Pulmonary artery endothelial cell (primary cell): ENCODE measurements at places on chromosomes 4 and X. TPM values are rescaled to one million over a fixed set of nuclear protein-coding genes. Genes with fewer than 3 reads are reported as not detected.

GRCh38 chrX:3175659-3176438 lies 134.6 kb downstream of the ARSF start:
- no peak for DNase-seq

DNA sequence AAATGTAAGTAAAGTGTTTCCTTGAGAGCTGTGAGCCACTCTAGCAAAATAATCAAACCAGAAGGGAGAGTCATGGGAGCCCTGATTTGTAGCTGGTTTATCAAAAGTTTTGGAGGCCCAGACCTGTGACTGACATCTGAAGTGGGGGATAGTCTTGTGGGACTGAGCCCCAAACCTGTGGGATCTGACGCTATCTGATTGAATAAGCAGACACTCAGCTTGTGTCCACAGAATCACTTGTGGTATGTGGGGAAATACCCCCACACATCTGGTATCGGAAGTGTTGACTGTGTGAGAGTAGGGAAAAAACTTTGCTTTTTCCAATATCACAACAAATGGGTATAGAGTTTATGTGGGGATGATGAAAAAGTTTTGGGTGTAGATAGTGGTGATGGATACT lies 35.4 kb downstream of the FUNDC1 start:
- DNase-seq: no peak

- no peak for DNase-seq
Observed at GRCh38 chr4:79607979-79608378, 200.0 kb upstream of the GK2 start.

GRCh38 chr4:75634951-75635350 lies 4.6 kb upstream of the CDKL2 start:
- DNase-seq: no peak

- no peak for DNase-seq
Observed at GRCh38 chrX:54758114-54759055, 39.7 kb downstream of the ITIH6 start.

ZNF732 gene
- total RNA-seq: 0.86 and 1.1 TPM in 2 replicates

- DNase-seq: no peak
Observed at GRCh38 chr4:39613093-39613656, 25.5 kb downstream of the SMIM14 start.

DNA sequence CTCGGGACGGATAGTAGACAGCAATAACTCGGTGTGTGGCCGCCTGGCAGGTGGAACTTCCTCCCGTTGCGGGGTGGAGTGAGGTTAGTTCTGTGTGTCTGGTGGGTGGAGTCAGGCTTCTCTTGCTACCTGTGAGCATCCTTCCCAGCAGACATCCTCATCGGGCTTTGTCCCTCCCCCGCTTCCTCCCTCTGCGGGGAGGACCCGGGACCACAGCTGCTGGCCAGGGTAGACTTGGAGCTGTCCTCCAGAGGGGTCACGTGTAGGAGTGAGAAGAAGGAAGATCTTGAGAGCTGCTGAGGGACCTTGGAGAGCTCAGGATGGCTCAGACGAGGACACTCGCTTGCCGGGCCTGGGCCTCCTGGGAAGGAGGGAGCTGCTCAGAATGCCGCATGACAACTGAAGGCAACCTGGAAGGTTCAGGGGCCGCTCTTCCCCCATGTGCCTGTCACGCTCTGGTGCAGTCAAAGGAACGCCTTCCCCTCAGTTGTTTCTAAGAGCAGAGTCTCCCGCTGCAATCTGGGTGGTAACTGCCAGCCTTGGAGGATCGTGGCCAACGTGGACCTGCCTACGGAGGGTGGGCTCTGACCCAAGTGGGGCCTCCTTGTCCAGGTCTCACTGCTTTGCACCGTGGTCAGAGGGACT lies 5.7 kb upstream of the MSANTD1 start:
- no peak for DNase-seq

DNA sequence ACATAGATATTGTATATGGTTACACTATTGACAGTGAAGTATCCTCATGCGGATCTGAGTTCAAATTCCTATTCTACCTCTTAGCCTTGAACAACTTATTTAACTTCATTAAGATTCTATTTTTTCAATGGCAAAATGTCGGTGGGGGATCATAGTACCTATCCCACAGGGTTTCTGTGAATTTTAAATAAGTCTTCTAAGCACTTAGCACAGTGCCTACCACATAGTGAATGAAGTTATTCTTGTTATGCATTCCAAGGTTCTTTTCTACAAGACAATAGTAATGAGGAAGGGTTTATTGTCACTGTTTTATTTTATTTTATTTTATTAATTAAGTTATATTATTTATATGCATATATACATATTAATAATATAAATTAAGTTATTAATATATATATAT lies 8.8 kb upstream of the ENAM start:
- no peak for DNase-seq

DNA sequence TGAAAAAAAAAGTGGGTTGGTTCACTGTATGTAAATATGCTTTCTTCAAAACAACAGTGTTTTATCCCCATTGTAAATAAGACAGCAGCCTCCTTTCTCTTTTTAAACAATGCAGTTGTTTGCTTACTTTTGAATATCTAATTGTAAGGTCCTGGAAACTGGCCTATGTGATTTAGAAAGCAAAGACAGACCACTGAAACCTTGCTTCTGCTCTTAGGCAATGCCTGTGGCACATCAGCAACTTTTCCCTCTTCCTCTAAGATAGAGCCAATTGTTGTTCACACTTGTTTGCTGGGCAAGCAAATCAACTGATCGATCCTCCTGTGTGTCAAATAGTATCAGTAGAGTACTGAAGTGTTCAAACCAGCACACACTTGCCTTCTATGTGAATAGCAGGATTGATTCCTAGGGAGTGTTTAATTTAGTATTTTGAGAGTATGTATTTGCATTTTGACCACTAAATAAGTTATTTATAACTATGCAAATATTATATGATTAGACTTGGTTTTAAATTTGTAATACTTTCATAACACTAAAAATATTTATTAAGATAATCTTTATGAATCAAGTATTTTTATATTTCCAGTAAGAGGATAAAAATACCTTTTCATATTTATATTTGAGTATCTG lies 55.4 kb upstream of the GRPR start:
- DNase-seq: no peak

GRCh38 chr4:128517739-128518510 lies 230.3 kb upstream of the PGRMC2 start:
- peak; percentile 89 for DNase-seq

DNA sequence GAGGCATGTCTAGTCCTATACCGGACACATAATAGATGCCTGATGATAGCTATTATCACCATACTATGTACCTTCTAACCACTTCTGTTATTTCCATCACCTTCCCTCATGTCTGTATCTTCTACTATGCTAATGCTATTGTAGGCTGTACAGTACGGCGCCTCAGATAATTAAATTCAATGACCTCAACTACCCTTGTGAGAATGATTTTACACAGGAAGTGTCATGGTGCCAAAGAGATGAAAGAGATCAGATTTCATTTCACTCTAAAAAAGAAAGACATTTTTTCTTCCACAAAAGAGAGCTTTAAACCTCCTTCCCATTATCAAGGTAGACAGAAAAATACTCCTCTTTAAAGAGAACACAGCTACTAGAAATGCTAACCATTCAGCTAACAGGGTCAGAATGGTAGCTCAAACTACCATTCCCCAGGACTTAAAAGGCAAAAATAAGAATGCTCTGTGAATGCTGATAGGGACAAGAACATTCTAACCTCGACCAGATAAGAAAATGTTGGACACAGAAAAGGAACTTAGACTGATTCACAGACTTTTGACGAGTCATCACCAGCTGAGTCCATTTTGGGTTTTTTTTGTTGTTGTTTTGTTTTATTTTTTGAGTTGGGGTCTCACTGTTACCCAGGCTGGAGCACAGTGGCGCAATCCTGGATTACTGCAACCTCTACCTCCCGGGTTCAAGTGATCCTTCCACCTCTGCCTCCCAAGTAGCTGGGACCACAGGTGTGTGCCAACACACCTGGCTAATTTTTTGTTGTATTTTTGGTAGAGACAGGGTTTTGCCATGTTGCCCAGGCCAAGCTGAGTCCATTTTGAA lies 99.2 kb upstream of the RAPGEF2 start:
- DNase-seq: no peak

CCKAR gene
- not detected in 2 replicates for total RNA-seq

DNA sequence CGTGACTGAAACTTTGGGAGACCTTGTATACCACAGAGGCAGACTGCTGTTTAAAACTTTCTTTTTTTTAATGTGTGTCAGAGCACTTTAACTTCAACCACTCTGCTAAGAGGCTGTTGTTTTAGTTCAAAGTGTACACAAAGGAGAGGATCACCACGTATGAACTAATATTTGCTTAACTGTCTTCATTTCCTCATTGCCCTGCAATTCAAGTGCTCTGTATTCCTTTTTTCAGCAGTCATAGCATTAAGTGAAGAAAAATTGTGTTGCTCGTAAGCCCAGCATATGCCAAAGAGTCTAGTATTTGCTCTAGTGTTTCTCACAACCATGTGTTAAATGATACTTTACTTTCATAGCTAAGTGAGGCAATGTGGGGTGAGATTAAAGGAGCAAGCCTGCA lies 63.0 kb upstream of the HHIP start:
- DNase-seq: no peak

DNA sequence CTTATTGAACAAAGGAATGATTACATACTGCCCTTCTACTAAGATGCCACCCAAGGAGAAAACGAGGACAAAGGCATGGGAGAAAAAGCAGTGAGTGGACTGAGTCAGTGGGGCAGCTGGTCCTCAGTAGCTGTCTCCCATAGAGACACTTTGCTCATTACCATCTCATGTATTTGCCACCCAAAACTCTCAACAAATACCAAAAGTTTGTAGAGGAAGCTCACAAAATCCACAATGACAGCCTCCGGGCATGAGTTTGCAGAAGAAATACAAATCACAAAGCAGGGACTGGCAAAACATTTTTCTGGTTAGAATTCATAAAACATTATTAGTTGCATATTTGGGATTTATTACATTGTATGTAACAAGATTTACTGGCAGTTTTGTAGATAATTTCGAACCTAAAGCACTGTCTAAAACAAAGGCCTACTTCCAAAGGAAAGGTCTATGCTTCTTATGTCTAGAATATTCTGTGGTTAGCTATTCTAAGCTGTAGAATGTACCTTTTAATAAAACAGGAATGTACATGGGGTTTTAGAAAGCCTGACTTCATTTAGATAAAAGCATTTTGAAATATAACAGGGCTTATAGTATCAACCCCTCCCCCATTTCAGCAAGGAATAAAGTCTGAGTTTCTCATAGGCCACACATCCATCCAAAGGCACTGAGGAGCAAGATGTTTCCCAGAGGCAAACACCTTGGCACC lies 17.7 kb downstream of the PCDH18 start:
- DNase-seq: no peak

DNA sequence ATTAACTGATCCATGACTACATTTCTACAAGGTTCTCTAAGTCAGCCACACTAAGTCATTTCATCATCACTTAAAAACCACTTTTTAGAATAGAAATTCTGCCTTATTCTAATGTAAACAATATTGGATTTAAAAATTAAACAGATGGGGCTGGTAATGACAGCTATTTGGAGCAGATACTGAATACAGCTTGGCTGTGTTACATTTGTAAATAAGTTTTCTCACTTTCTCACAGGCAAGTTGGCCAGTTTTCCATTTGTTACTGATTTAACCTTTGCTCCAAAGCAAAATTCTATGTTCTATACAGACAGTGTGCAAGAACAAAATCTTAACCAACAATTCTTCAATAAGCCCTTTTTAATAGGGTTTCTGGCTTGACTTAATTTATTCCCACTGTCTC lies 370.7 kb downstream of the GRIA2 start:
- DNase-seq: no peak

DNA sequence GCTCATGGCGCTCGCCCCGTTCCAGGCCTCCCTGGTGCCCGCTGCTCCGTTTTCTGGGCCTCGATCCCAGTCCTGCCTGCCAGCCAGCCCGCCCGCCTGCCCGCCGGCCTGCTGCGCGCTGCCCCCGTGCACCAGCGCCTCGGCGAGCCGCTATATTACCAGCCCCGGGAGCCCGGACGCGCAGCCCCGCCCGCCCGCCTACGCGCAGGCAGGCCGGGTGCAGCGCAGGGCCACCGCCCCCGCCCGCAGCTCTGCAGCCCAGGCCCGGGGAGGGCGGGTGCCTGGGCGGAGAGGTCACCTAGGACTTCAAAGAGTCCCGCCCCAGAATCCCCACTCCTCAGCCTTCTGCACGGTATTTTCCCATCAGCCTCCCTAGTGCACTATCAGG lies at the start of gene MAOB:
Gene MAOB, minus strand, starts transcription at position 157 of the 388 bp plus-strand sequence. Its CDS starts 151 bp downstream, at position 6.
- no peak for DNase-seq

GRCh38 chr4:168705121-168705520 lies 208.3 kb downstream of the PALLD start:
- DNase-seq: no peak

NALF2 gene
- total RNA-seq: 0.04 TPM in 1 of 2 replicates, not detected in the other

DNA sequence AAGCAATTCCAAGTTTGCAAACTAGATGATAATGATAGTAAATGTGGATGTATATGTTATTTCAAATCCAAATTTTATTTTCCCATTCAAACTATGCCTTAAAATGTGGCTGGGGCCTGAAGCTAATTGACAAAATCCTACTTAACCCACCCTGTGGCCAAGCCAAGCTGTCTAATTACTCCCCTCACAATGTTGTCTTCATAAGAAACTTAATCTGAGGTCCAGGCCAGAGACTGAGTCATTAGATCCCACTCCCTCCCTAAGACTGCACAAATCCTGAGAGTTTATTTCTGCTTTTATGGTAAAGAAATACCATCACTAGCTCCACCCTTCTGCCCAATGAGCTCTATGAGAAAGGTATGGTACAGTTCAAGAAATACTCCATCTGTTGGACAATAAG lies 16.6 kb downstream of the SMPX start:
- no peak for DNase-seq

TGIF2LX gene
- not detected in 2 replicates for total RNA-seq

CFAP47 gene
- not detected in 2 replicates for total RNA-seq
